ENCODE measurements at places on chromosomes 1 and 21. TPM values are rescaled to one million over a fixed set of nuclear protein-coding genes. Genes with fewer than 3 reads are reported as not detected.
A peak's percentile ranks its signal among the peaks of the same experiment; 100 is the strongest.

- no peak for DNase-seq
Observed at GRCh38 chr1:26125946-26126320, 14.3 kb downstream of the PDIK1L start.

DNA sequence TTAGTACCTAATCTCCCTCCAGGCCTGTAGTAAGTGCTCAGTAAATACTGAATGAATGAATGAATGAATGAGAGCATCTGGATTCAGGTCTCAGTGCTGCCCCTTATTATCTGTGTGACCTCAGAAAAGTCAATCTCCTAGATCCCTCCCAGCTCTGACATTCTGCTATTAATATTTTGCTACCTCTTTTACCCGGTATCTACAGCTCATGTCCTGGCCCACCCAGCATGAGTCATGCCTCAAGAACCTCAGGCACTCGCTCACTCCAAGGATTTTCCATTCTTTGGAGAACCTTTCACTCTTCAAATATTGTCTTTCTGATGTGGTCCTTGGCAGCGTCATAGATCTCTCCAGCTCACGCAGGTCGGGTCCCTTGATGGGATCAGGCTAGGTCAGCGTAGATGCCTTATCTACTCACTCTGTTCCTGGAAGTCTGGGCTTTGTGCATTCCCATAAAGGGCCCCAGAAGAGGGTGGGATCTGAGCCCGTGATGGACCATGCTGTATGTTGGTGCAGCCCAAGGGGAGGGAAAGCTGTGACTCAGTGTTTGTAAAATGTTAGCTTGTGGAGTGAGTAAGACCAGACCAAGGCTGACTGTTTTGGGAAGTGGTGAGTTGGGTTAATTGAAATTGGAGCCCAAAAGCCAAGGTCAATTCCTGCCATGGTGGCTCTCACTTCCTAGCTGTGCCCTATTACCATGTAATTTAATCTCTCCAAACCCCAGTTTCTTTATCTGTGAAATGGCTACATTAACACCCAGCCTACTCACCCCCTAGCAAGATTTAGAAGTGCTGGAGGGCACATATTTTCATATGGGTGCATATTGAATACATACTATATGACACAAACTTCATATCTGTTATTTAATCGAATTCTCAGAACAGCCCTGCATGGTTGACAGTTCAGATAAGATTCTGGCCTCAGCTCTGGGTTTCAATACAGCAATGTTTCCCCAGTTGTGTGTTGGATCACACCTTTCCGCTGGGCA is 214.1 kb upstream of the USP24 start:
- peak; percentile 46 for DNase-seq

GRCh38 chr1:234971586-234972297 is 156.9 kb downstream of the TOMM20 start:
- peak; percentile 29 for DNase-seq

Gene IL10
- polyA plus RNA-seq = 0.37 TPM

Gene WLS
- 27.3 TPM for polyA plus RNA-seq

Gene SYT11
- 0.91 TPM for polyA plus RNA-seq

Data from lung (tissue), 17 donors.